Stimulated activated memory B cell treated with anti-CD40 and anti-IgM and Interleukin-4, amounts not matched to agents 10 μg/mL and 1 μg/mL and 100 μg/mL, for 72 hours (primary cell): ENCODE measurements at places on chromosomes 12 and 14.
A peak's percentile ranks its signal among the peaks of the same experiment; 100 is the strongest.

DNA sequence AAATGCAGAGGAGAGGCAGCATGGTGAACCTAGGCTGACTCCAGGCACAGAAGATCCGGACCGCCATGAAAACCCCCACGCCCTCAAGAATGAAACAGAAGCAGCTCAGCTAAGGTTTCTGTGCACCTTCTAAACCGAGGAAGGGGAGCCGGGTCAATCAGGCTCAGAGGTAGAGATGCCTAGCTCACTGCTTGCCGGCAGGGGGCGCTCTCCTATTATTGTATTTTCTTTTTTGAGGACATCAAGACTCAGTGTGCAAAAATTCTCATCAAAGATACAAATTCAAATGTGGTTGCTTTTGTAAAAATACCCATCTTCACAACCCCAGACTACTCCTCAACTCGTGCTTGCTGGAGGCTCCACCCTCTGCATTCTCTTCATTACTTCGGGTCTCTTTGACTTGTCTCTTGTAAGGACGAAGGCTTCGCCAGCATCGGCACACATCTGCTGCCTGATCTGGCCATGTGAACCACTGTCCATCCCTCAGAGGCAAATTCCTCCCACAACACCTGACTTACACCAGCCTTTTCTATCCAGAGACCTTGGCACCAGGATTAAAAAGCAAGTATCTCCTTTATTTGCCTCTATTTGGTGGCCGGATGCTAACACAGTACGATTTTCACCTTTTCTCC, 33.4 kb upstream of the RNASE3 start:
- ATAC-seq: peak; percentile 76

GRCh38 chr12:118373616-118374015, 909 bp upstream of the TAOK3 start:
- ATAC-seq: no peak

DNA sequence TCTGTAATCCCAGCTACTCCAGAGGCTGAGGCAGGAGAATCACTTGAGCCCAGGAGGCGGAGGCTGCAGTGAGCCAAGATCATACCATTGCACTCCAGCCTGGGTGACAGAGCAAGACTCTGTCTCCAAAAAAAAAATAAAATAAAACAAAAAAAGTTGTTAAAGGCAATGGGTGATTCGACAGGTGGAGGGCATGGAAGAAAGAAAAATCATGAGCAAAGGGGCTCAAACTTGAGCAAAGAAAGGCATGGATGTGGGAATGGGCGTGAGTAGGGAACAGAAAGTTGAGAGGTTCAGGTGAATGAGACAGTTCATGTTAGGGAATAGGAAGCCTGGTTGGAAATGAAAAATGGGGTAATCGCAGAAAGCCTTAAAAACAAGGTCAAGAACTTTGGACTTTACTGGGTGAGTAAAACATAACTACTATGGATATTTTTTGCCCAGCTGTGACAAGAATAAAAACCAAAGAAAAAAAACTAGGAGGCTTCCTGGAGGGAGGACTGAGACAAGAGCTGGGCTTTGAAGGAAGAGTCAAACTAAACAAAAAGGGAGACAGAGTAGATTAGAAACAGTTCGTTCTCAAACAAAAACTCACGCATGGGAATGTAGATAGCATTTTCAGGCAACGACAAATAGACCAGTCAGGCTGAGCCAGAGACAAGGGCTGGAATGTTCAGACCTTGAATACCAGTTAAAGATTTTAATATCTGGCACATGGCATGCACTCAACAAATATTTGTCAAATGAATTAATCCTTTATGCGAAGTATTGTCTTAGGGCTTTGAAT, 18.8 kb downstream of the PYM1 start:
- no peak for ATAC-seq

GRCh38 chr12:3246253-3246652, 169.1 kb downstream of the TSPAN9 start:
- no peak for ATAC-seq

DNA sequence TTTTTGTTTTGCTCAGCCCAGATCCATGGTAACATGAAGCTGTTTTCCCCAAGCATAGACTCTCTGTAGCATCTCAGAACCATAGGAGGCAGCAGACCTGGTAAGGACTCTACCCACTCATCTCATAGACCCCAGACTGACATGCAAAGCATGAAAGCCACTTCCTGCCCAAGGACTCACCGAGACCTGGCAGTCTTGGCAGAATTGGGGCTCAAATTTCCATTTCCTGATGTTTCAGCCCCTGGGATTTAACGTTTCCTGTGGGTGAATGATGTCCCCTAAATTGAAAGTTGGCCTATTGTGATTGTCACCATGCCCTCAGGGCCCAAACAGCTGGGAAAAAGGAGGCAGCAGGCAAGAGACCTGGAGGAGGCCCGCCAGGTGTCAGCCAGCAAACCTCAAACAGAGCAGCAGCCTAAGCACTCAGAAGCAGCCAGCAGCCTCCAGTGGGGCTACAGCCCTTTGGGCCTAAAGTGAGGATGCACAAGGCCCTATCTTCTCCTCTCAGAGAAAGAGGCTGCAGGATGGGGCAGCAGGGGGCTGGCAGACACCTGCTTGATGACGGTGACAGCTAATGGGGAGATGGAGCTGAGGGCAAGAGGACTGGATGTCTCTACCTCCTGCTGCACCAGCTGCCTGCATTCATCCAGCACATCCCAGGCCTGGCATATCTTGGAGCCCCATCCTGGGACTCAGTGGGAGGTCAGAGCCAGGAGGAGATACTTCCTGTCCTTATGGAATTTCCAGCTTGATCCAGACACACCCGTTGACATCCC, 8.5 kb downstream of the KRT85 start:
- ATAC-seq: peak; percentile 88

- no peak for ATAC-seq
These were observed 1.5 kb upstream of the VAMP1 start for GRCh38 chr12:6471989-6472360.

DNA sequence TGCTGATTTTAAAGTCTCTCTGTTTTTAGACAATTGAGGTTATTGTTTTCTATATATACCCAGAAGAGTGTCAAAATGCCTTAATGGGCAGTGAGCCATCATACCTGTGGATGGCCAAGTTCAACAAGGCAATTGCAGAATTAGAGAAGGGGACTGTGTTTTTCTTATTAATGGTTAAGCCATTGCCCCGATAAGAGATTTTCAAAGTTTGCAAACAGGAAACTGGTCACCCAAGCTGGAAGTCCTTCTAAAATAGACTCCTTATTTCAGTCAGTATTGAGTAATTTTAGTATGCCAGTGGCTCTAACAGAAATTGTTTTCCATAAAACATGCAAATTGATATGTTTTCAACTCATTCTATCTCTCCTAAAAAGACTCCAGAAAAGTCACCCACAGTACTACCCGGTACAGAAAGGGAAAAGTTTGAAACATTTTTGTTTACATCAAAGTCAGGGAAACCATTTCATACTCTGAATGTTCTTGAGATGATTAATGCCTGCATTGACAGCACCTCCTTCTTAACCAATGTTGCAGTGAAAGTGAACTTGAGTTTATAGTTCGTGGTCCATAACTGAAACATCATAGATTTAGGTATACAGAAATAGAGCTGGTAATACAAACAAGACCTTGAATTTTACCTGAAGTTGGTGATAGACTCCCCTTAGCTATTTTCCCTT, 191.1 kb downstream of the TMX1 start:
- no peak for ATAC-seq

- no peak for ATAC-seq
These were observed 272.9 kb downstream of the ADGRD1 start for GRCh38 chr12:131226345-131227265.
